Mesendoderm (in vitro differentiated cells): ENCODE measurements at places on chromosomes 12 and 14.

- DNase-seq = no peak
Observed at GRCh38 chr12:53739214-53740129, 12.2 kb upstream of the CALCOCO1 start.

GRCh38 chr14:55323910-55324309 lies 52.7 kb downstream of the FBXO34 start:
- no peak for DNase-seq

- no peak for DNase-seq
Observed at GRCh38 chr12:29071099-29071498, 78.0 kb upstream of the FAR2 start.

DNA sequence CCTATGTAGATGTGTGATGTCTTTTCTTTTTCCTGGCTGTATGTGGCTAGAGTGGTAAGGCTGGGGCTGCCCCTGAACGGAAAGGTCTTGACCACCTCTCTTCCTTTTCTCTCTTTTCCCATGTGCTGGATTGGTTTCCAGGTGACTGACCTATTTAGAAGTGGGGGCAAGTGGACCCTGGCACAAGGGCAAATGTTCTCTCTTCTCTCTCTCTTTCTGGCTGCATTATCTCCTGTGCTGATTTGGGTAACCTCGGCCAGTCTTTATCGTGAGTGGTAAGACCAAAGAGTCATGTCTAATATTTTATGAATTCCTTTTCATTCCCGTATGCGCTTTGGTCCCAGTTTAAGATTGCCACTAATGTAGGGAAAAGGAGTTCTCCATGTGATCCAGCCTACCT lies 16.2 kb downstream of the ZNF664 start:
- no peak for DNase-seq

GRCh38 chr12:11650286-11651281 lies 1.1 kb downstream of the ETV6 start:
- DNase-seq = no peak

- peak; percentile 87 for DNase-seq
Observed at GRCh38 chr12:115227137-115227615, 543.2 kb upstream of the TBX3 start.

DNA sequence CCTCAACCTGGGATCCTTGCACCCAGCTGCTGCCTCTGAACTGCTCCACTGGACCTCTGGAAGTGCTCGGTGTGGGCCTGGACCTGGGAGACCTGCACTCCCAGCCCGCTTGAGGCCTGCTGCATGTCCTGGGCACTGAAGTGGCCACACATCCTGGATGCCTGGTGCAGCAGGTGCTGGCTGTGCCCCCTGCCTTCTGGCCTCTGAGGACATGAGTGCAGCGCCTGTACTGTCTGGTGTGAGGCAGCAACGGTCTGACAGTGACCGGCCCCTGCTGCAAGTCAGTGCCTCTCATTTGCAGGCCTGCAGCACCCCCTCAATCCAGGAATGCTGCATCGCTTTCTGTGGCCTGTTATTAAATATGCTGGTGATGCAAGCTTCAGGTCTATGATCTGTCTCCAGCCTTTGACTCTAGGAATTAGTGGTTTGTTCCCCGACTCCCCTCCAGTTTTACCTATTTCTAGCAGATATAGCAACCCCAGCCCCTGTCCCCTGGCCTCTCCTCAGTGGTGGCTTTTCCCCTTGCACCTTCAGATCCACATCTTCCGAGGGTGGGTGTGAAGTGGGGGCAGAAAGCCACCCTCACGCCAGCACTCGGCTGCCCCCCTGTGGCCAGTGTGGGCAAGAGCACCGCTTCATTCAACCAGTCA lies 3.6 kb downstream of the SMIM41 start:
- peak; percentile 59 for DNase-seq

DNA sequence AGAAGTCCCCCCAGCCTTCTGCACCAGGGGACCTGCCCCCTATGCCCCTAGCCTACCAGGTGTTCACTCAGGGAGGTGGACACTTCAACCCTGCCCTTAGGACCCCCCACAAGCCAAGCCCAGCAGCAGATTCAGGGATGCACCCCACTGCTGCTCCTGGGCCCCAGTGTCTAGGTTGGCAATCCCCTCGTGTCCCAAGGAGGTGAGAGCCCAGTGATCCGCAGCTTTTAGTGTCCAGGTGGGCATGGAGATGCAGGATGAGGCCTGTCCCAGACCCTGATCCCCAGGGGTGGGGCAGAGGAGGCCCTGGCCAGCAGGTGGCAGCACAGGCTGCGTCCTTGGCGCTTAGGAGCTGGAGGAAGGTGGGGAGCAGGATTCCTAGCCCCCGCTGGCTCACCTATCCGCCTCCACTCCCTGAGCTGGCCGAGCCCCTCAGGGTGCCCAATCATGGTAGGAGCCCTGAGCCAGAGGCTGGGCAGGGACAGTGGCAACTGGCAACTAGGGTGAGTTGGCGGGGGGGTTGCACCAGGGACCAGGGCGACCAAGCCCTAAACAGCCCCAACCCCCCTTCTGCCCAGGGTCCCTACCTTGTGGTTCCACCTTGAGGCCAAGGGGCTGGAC lies 4.1 kb downstream of the CKB start:
- DNase-seq = peak; percentile 62

GRCh38 chr12:50542448-50542847 lies 37.7 kb downstream of the DIP2B start:
- DNase-seq = no peak

- DNase-seq = peak; percentile 72
Observed at GRCh38 chr12:107990325-107990724, 138.8 kb upstream of the WSCD2 start.

DNA sequence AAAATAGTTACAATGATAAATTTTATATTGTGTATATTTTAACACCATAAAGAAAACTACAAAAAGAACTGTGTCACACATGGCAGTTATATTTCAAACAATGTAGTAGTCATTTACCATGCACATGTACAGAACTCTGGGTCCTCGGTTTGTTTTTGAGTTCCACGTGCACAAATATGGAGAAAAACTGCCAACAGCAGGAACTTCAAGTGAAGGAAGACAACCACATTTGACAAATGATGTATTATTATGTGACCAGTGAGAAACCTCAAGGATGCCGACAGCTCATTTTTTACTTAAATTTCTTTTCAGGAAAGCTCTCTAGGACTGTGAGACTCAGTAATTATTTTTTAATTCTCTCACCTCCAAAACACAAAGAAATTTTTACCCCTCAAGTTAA lies 244.2 kb upstream of the USP15 start:
- no peak for DNase-seq

GRCh38 chr12:92654929-92655328 lies 47.9 kb upstream of the PLEKHG7 start:
- DNase-seq = no peak
